ENCODE measurements at places on chromosomes 12 and 14.

DNA sequence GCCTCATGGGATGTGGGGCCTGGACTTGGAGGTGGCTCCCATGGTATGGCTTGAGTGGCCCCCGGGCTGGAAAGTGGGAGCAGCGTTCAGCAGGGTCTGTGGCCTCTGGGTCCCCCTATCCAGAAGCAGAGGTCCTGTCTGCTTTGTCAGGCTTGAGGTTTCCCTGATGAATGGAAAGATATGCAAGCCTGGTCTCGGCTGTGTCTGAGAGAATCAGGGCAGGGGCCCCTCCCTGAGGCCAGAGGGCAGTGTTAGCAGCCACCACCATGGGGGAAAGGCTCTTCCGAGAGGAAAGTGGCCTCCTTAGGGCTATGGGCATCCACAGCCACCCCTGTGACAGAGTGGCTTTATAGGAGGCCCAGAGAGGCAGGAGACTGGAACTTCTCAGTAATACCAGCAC is 128.2 kb downstream of the VRK1 start:
- DNase-seq, result peak; percentile 41

GRCh38 chr14:38524636-38525509 is 269.0 kb upstream of the CLEC14A start:
- DNase-seq, result no peak

DNA sequence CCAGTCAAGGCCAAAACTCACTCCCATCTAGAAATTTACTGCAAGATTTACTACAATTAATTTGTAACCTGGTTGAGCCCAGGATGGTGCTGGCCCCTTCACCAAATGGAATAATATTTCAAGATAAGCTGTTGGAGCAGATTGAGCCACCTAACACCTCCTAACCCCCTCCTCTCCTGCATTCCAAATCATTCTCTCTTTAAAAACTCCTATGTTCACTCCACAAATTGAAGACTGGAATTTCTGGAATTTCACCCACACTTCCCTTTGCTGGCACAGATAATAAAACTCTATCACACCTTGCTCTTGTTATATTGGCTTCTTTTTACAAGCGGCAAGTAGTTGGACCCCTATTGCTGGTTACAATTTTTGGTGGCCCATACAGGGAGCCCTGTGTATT is 41.7 kb downstream of the MIS18BP1 start:
- DNase-seq, result no peak

GRCh38 chr12:46934374-46935111 is 108.7 kb upstream of the SLC38A4 start:
- DNase-seq, result no peak

DNA sequence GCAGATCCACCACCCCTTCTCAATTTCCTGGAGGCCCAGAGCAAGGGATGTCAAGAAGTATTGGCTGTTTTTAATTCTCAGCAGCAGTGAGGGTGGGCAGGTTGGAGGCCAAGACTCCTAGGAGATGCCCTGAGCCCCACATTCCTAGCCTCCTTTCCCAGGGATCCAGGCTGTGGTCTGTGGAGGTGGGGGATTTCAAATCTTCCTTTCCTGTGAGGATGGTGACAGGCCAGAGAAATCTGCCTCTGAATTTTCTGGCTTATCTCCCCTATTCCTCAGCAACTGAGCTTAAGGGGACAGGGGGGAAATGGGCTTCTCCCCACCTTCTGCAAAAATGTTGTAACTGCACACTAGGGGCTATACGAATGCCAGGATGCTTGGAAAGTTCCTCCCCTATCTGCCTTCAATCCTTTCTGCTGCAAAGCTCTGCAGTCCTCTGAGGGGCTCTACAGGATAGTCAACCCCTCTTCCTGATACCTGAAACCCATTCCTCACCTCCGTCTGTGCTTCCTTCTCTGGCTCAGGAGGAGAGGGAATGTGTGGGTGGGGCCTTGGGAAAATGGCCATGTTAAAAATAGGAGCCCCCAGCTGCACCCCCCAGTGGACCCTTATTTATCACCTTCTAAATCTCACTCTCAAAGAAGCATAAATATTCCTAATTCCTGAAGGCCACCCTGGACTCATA is 6.6 kb downstream of the GPR84 start:
- DNase-seq, result no peak

DNA sequence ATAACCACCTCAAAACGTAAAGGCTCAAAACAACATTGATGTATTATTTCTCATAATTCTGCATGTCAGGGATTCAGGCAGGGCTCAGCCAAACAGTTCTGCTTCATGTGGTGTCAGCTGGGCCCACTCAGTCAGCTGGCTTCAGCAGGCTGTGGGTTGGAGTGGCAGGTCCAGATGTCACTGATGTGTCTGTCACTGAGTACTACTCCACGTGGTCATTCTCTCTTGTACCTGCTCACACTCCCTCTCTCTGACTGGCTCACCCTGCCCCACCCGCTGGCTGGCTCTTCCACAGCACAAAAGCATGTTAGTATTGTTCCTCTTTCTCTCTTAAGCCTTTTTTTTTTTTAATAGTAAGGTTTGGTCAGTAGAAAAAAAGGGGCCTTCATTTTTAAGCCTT is 182.4 kb downstream of the DICER1 start:
- DNase-seq, result no peak

DNA sequence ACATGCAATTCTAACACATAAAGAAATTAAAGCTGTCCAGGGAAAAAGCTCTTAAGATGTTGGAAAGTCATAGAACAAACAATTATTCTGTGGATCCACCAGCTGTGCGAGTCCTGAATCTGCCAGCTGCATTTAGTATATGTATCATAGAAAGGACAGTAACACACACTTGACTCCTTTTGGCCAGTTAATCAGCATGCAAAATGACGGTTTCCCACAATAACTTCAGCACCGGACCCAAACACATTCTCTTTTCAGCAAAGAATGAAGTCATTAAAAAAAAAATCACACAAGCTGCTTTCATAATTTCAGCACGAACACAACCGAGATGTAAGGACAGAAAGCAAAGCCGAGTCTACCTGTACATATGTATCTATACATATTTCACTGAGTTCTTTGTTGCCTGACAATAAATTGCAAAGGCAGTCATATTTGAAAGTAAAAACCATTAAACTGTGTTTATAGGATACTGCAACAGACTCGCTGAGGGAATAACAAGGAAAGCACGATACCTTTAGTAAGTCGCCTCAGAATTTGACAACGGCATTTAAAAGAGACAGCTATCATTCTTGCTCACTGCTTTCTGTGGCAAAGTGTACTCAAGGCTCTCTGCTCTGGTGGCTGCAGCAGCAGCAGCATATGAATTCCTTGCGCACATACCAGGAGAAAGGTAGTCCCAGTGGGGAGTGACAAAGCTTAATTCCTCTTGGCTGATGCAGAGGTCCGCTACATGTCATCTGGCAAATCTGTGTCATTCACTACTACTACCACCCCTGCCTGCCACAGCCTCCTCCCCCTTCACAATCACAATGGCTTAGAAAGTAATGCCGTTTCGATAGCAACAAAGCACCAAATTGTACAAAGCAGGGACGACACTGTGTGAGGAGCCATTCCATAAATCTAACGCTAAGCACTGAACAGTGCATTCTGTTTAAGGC is at the start of gene GRIP1:
Gene GRIP1, minus strand, starts transcription at position 739 of the 938 bp plus-strand sequence. Its CDS starts 172 bp downstream, at position 567.
- DNase-seq, result peak; percentile 17

DNA sequence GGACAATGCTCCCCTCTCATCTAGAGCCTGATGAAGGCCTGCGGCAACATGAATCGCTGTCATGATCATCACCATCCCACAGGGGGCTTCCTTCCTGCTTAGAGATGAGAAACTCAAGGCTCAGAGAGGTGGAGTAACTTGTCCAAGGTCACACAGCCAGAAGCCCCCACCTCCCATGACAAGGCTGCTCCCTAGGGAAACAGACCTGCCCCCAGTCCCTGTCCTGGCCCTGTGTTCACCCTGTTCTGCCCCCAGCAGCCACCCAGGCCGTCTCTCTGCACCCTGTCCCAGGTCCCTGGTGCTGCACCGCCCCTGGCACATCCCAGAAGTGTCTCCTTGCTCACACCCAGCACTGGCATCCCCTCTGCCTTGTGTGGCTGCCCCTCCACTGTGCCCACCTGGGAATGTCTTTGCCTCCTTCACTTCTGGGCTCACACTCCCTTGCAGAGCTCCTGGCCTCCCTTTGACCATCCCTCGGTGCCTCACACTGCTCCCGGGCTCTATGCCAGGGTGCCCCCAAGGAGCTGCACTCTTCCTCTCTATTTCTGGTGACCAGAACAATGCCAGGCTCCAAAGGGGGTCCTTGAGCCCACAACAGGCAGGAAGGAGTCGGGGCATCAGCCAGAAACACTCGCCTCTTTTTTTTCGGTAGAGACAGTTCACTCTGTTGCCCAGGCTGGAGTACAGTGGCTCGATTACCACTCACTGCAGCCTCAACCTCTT is 70.5 kb downstream of the BCL11B start:
- peak; percentile 45 for DNase-seq

- no peak for DNase-seq
Measured at GRCh38 chr12:16220120-16220519, 57.4 kb downstream of the SLC15A5 start.

- no peak for DNase-seq
Measured at GRCh38 chr14:78440356-78440894, 270.3 kb downstream of the NRXN3 start.

DNA sequence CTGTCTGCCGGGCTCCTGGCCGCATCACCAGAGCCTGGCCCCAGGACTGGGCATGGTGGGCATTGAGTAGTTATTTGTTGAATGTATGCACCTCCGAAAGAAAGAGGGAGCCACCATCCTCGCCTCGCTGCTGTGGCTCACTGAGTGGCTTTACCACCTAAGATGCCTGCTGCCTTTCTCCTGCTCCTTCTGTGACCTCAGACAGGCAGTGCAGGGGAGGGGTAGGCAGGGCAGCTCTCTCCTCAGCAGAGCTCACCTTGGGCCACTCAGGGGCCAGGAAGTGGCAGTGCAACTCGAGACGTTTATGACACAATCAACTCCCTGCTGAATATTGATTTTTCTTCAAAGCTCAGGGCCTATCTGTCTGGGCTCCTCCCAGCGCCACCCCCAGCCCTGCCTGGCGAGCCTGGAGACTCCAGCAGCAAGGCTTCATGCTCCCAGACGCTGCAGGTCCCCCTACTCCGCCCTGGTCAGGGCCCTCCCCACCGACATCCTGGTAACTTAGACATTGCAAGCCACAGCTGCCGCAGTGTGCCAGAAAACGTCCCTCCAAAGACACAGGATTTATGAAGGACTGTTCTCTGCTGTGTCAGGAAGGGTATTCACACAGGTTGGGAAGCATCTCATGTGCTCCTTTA is 84.3 kb upstream of the DIO3 start:
- peak; percentile 78 for DNase-seq

DNA sequence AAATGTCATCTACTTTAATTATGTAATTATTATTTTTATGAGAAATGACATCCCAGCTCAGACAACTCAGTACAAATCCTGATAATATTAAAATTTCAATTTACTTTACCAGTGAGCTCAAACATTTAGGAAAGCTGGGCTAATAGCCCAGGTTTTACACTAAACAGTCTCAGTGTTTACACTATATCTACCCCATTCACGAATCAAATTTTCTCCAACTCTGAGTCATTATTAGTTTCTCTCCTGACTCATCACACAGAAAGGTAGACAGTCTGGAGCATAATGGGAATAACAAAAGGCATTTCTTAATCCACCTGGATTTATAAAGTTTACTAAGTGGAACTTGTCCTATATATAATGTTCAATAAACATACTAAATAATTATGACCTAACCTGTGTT is 5.7 kb downstream of the PAWR start:
- no peak for DNase-seq

DNA sequence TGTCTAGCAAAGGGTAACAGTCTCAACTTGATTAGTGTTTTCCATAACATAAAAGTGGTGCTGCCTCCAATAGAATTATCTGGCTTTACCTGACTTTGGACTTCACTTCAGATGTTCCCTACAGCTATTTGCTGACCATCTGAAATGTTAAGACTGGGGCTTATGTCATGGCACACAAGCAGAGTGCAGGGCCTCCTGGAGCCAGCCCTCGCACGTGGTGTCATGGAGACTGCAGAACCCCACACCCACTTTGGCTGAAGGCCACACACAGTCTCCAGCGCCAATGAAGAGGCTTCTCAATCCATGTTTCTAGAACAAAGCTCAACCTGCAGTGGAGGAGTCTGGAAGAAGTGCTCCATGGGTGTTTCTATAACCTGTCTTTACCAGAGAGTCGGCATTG is 169.6 kb upstream of the FRMD6 start:
- no peak for DNase-seq

DNA sequence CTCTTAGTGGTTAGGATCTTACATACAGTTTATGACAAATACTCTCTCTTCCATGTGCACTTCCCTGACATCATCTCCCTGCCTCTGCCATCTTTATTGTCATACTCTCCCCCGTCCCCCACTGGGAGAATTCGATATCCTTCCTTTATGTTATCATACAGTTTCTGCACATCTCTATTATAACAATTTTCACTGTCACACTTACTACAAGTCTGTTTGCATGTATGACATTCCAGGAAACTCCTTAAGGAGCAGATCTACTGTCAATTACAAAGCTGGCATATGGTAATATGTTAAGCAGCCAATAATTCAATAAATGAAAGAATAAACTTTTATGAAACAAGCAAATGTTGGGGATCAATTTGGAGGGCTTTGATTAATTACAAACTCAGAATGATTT is 91.1 kb downstream of the KCNH5 start:
- no peak for DNase-seq

DNA sequence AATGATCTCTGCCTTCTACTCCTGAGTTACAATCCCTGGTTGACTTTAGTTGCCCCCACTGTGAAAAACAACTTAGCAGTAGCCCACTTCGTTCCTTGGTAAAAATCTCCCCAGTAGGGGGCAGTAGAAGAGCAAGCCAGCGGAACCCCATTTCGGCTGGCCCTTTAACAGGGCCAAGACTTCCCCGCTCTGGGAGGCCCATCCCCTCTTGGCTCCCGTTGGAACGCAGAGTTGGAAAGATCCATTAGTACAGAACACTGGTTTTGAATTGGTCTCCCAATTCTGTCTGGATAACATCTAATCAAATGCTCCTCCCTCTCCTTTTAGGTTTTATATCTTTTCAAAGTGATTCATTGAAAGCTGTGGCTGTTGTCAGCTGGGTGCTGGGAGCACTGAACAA is 1133.3 kb downstream of the BCL11B start:
- peak; percentile 72 for DNase-seq

- no peak for DNase-seq
Measured at GRCh38 chr12:46320731-46321130, 51.8 kb downstream of the SLC38A2 start.

GRCh38 chr12:79056775-79057174 is 192.2 kb downstream of the SYT1 start:
- no peak for DNase-seq

GRCh38 chr12:67757651-67758050 is 109.1 kb downstream of the DYRK2 start:
- no peak for DNase-seq

- no peak for DNase-seq
Measured at GRCh38 chr12:53560351-53560750, 53.1 kb upstream of the NPFF start.

DNA sequence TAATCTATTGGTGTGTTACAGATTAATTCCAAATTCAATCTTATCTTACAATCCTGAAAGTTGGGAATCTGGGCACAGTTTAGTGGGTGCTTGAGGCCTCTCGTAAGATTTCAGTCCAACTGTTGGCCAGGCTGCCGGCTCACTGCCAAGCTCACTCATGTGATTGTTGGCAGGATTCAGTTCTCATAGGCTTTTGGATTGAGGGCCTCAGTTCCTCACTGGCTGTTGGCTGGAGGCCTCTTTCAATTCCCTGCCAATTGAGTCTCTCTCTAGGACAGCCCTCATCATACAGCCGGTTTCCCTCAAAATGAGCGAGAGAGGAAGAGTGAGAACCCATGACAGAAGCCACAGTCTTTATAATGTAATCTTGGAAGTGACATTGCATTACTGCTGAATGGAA is 123.5 kb upstream of the FBXO33 start:
- no peak for DNase-seq

GRCh38 chr14:34043627-34044372 is 92.9 kb upstream of the EGLN3 start:
- DNase-seq, result peak; percentile 42

- peak; percentile 57 for DNase-seq
Measured at GRCh38 chr14:93970585-93970964, 5.8 kb downstream of the ASB2 start.

Measured in iPS-NIHi11 (cell line).